ENCODE measurements at places on chromosomes 4 and X. TPM values are rescaled to one million over a fixed set of nuclear protein-coding genes. Genes with fewer than 3 reads are reported as not detected.

Gene PDE5A
- 29.7 TPM for total RNA-seq

Gene SMARCA1
- total RNA-seq, result 28.8 TPM

Gene SERPINA7
- 0.26 TPM for total RNA-seq

Gene TCP11X2
- 0.17 TPM for total RNA-seq

Gene UGT2B17
- 4.9 TPM for total RNA-seq

Gene RAP2C
- 26.6 TPM for total RNA-seq

Gene YY2
- 1.9 TPM for total RNA-seq

Gene USP26
- not detected for total RNA-seq

Gene NLGN3
- total RNA-seq, result 2.5 TPM

Gene DGKK
- total RNA-seq, result not detected

Gene METAP1
- total RNA-seq, result 39.7 TPM

- DNase-seq, result no peak
Observed at GRCh38 chrX:50075630-50076339, 125.0 kb downstream of the AKAP4 start.

DNA sequence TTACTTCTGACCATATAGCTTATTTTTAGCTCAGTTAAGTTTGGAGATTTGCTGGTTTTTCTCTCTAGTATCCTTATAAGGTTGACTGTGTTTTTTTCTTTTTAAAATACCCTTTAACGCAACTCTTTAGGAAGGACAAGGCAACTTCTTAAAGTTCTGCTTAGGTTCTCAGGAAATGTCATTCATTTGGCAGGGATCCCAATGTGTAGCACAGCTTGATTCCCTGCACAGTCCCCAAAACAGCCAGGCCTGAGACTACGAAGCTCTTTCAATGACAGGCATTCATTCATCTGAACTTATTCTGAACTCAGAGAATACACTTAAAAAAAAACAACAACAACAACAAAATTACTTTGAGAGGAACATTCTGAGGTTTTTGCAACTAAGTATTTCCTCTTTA, 1765.8 kb downstream of the PCDH7 start:
- DNase-seq, result no peak

GRCh38 chrX:13248867-13249486, 70.9 kb downstream of the ATXN3L start:
- DNase-seq, result no peak

- DNase-seq, result no peak
Observed at GRCh38 chr4:65538571-65538970, 131.7 kb downstream of the EPHA5 start.

DNA sequence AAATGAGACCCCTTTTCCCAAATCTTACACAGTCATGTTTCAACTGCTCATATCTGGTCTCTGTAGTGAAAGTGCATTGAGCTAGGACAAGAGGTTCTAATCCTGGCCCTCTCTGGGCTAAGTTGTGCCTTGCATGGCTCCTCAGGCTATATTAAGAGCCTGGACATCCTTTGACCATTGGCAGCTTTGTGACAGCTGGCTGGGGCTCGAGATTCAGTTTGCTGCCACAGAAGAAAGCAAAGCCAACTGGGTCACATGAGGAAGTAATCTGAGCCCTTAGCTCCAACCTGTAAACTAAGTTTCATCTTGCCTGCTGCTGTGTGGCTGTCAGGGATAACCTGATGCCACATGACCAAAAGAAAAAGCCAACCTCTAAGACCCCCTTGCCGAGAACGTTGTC, 51.8 kb upstream of the JADE1 start:
- DNase-seq, result peak; percentile 12

- no peak for DNase-seq
Observed at GRCh38 chr4:89293299-89293698, 14.3 kb downstream of the GPRIN3 start.

GRCh38 chrX:83511208-83511607, 3.1 kb downstream of the POU3F4 start:
- no peak for DNase-seq

GRCh38 chr4:143296397-143297067, 40.1 kb upstream of the GAB1 start:
- no peak for DNase-seq

GRCh38 chr4:122827879-122828601, 1.4 kb downstream of the FGF2 start:
- DNase-seq, result peak; percentile 20

DNA sequence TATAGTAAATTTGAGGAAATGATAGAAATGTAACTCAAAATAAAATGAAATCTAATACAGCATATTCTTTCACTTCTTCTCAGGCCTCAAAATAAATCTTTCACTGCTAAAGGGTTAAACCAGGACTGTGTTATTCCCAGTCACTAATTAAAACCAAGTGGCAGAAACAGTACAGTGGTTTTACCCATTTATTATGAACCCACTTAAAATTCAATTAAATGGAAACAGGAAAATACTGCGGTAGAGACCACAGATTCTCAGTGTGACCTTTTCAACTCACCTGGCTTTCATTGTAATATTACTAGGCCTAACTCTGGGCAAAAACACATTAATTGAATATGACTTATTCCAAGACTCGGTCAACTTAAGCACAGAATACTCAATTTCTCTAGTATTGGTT, 176.5 kb upstream of the DKK2 start:
- DNase-seq, result no peak

GRCh38 chrX:22922961-22923360, 76.8 kb upstream of the DDX53 start:
- no peak for DNase-seq

GRCh38 chrX:13938051-13938828, 91.5 kb downstream of the GEMIN8 start:
- no peak for DNase-seq

DNA sequence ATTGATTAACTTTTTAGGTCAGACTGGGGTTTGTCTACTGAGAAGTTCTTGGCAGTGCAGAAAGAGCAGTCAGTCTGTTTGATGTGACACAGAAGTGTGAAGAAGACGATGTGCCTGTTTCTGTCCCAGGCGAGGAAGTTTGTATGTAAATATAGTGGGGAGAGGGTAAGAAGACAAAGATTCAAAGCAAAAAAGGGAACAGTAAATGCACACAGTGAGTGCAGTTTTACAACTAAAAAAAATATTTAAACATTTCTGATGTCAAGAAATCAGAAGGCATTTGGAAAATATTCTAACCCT, 264.9 kb downstream of the RAPGEF2 start:
- no peak for DNase-seq

GRCh38 chrX:31337332-31337731, 265.5 kb upstream of the FTHL17 start:
- no peak for DNase-seq

- no peak for DNase-seq
Observed at GRCh38 chrX:31061091-31061490, 10.8 kb downstream of the FTHL17 start.

DNA sequence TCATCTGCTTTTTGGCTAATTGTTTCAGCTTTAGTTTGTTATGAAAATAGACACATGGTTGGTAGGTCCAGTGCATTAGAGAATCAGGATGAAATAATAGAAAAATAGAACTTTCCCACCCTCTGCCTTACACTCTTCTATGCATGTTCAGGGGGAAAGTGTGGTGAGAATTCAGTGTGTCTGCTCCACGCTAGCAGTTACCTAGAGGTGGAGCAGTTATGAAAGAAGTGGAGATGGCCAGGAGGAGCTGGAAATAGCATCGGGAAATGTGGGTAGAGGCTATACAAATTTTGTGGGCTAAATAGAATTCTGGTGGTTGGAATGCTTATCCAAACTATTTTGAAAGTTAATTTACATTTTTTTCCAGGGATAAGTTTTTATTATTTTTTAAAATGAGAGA, 91.4 kb upstream of the MAD2L1 start:
- DNase-seq, result no peak

DNA sequence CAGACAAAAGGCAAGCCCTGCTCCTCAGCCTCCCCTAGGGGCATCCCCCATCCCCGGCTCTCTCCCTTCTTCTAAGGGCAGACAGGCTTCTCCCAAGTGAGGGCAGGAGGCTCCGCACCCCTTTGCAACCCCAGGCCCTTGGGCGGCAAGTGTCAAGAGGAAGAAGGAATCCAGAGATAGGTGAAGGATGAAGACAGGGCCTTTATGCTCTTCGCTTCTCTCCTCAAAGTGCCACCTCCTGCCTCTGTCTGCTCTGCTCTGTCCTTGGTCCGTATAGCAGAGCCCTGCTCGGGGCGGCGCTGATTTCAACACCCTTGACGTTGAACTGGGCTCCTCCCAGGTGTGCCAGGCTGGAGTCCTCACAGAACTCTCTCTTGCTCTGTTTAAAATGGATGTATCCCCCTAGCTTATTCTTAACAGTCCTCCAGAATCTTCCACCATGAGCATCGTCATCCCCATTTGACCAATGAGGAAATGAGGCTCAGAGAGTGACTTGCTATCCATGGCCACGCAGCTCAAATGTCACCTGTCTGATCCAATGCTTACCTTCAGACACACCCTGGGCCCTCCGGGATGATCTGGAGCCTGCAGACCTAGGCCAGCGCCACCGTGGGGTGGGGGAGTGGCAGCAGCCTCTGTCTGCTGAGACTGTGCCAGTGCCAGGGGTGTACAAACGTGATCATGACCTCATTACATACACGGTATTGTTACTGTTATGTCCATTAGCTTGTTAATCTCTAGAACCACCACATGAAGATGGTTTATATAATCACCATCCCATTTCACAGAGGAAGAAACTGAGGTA, 99.8 kb downstream of the PHKA2 start:
- DNase-seq, result no peak

- no peak for DNase-seq
Observed at GRCh38 chr4:95250544-95251137, 298.1 kb downstream of the UNC5C start.

- DNase-seq, result no peak
Observed at GRCh38 chrX:16312761-16313623, 145.7 kb downstream of the MAGEB17 start.

DNA sequence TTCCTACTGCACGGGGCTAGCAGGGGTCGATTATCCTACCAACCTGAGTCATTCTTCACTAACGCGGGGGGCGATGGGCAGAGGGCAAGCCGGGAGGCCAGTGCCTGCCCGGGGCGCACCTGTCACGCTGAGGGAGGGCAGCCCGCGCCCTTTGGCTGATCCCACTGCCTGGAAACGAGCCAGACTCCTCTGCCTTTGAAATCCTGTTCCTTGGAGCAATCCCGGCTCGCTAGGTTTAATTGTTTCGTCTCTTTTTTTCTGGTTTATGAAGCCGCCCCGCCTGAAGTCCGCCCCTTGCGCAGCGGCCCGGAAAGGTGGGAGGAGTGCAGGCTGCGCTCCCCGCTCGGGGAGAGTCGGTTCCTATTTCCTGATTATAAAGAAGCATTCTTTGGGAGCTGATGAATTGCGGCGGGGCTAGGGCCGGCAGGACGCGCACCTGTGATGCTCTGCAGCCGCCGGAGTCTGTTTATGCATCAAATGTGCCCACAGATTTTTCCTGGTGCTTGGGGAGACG, 484.2 kb downstream of the BCOR start:
- DNase-seq, result no peak

Measured in mucosa of gallbladder (tissue), 1 donor.